SJCRH30 (cell line): ENCODE measurements at places on chromosomes 6 and 20. TPM values are rescaled to one million over a fixed set of nuclear protein-coding genes. Genes with fewer than 3 reads are reported as not detected.

FAM162B gene
- total RNA-seq: not detected in 2 replicates

DNA sequence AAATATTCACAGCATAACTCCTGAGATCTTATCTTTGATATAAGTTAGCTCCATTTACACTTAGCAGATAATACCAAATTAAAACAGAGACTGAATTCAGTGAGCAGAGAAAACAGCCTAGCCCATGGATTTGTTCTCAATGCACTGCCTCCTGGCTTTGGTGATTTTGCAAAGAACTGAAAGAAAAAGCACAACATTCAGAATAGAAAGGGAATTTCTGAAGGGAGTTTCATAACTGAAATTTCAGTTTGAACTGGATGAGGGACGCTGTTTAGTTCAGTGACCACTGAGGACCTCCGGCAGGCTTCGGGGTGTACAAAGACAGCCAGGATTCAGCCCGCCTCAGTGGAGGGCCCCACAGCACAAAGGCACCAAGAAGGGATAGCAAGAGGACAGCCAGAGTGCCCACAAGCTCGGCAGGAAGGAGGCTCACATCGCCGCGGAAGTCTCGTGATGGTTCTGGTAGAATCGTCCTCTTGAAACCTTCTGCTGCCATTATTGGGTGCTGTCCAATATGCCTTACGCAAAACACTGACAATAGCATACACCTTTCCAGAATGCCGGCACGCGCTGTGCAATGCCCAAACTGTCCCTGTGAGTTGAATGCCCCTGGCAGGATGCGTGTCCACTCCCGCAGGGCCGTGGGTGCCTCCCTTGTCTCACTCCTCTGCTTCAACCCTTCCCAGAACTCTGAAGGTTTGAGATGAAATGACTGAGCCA, 9.7 kb upstream of the IRF4 start:
- DNase-seq: no peak

- peak; percentile 29 for DNase-seq
These were observed 330.8 kb upstream of the PREP start for GRCh38 chr6:105733556-105734162.

- DNase-seq: no peak
These were observed 27.1 kb upstream of the KCNK5 start for GRCh38 chr6:39256294-39256940.

DNA sequence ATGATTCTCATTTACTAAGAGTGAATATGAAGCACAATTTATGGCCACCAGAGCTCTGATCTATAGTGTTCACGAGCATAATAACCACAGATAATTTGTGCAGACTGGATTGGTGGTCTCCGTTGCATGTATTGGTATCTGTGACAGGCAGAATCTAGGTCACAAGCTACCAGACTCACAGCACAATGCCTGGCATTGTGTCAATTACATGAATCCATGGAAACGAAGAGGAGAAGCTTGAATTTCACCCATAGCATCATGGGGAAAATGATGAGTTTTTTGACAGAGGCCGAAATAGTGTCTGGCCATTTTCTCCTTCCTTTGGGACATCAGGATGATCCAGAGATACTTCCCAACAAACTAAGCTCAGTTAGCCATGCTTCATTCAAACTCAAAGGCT, 52.3 kb upstream of the TMEM170B start:
- DNase-seq: no peak

DNA sequence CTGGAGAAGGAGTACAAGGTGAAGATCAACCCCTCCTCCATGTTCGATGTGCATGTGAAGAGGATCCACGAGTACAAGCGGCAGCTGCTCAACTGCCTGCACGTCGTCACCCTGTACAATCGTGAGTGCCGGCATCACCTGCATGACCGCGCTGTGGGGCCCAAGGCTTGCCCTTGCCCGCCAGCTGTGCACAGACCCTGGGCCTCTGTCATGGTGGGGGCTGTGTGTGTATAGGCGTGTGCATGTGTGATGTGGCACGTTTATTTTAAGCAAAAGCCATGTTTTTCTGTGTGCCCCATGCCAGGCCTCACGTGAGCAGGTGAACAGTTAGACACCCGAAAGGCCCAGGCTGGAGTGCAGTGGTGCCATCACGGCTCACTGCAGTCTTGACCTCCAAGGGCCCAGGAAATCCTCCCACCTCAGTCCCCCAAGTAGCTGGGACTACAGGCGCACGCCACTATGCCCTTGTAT, 36.3 kb downstream of the PYGB start:
- no peak for DNase-seq

DNA sequence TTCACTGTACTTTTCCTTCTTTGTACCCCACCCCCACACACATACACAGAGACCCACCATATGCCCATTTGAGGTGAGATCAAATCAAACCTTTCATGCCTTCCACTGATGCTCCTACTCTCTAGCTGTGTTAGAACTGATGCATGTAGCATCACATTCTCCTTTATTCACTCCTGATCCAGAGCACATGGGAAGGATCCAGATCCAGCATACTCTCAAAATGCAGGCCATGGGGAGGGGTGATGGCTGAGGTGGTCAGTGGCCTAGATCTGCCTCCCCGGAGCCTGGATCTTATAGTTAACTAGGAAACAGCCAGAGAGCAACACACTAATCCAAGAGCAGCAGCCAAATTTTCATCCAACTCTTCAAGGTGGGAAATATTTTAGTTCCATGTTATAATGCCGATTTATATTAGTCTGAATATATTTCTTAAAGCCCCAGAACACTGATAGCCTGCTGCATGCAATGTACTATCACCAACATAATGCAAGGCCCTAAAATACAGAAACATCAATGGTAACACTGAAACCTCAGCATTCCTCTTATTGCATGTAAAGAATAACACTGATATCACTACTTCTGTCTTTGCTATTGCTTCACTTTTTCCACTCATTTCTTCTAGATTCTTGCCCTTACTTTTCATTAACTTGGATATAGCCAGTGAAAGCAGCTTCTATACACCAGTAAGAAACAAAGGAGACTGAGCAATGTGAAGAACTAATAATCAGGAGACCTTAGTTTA, 126.8 kb upstream of the BEND6 start:
- no peak for DNase-seq

DNA sequence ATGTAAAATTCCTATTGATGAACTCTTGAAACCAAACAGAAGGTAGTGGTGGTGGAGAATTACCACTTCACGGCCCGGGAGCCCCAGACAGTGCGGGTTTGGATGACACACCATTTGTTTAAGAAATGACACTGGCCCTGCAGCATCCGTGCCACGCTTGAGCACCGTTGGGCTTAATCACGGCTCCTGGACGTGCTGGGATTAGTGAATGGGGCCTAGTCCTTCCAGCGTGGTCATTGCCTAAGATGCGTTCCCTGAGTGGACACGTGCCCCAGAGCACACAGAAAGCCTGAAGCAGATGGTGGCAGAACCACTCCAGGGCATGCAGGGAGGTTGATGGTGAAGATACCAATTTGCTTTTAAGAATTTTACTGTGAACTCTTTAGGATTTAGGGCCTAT, 14.5 kb downstream of the STX16 start:
- peak; percentile 55 for DNase-seq
